ENCODE measurements at places on chromosomes 7 and 10.

DNA sequence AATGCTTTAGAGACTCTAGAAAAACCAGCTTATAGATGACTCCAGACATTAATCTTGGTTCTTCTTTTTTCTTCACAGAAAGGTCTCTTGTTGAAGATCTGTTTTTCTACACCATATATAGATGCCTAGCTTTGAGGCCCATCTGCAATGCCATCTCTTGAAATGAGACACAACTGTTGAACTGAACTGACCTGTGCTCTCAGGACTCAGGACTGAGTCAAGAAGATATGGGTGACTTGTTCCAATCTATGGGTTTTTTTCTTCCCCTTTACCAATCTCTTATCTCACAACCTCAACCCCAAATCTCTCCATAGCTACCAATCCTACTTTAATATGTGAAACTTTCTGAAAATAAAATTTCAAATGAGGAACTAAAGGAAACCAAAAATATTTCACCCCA, 194.7 kb downstream of the SNX13 start:
- no peak for DNase-seq

- DNase-seq = peak; percentile 80
Observed at GRCh38 chr7:151110941-151111645, 24.8 kb downstream of the AGAP3 start.

DNA sequence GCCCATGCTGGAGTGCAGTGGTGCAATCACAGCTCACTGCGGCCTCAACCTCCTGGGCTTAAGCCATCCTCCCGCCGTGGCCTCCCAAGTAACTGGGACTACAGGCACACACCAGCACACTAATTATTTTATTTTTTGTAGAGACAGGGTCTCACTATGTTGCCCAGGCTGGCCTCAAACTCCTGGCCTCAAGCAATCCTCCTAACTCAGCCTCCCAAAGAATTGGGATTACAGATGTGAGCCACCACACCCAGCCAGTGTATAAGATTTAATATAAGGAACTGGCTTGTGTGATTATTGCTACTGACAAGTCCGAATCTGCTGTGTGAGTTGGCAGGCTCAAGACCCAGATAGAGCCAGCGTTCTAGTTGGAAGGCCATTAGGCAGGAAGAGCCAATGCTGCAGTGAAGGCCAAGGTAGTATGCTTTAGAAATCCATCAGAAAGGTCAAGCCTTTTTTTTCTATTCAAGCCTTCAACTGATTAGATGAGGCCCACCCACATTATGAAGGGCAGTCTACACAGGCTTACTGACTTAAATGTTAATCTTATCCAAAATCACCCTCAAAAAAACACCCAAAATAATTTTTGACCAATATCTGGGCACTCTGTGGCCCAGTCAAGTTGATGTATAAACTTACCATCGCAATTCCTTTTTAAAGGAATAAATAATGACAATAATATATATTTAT, 19.4 kb downstream of the TRIM4 start:
- DNase-seq = no peak

- DNase-seq = no peak
Observed at GRCh38 chr7:120052884-120053382, 220.0 kb upstream of the KCND2 start.

DNA sequence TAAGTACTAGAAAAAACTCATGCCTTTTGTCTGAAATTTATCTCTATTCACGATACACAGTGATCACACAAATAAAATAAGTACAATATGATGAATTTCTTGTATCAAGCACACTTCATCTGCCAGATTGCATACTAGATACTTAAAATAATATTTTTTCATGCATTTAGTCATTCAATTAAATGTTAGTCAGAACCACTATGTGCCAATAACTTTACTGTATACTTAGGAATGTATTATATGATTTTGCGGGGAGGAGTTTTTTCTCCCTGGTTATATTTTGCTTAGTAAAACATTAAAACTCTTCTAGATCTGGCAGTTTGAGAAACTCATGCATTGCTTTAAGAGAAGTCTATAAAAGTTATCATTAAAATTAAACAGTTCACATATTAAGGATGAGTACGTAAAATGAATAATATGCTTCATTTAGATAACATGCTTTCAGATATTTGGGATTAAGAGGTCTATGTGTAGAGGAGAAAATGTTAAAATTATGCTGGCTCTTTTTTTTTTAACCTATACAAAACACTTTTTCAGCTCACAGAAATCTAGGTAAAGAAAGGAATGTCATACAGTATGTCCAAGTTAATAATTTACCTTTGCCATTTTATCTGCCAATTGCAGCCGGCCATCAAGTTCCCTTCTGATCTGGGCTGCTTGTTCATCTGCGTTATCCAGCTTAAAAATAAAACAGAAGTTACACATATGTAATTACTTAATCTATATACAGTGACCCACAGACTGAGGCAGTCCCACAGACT, 70.1 kb downstream of the RNF133 start:
- no peak for DNase-seq
